MG63 (cell line): ENCODE measurements at places on chromosomes 4 and X. TPM values are rescaled to one million over a fixed set of nuclear protein-coding genes. Genes with fewer than 3 reads are reported as not detected.

The TLR6 gene
- total RNA-seq, result 0.82 TPM in 1 of 2 replicates, not detected in the other

- DNase-seq, result no peak
Observed at GRCh38 chr4:40940317-40940741, 190.6 kb downstream of the NSUN7 start.

GRCh38 chr4:3317011-3317655 is 24.3 kb downstream of the RGS12 start:
- DNase-seq, result no peak

GRCh38 chr4:37603070-37603468 is 83.1 kb downstream of the RELL1 start:
- peak; percentile 53 for DNase-seq

The IQSEC2 gene
- total RNA-seq, result 3.4 and 5.7 TPM in 2 replicates

The FGB gene
- not detected in 2 replicates for total RNA-seq

The TMEM271 gene
- not detected in 2 replicates for total RNA-seq

DNA sequence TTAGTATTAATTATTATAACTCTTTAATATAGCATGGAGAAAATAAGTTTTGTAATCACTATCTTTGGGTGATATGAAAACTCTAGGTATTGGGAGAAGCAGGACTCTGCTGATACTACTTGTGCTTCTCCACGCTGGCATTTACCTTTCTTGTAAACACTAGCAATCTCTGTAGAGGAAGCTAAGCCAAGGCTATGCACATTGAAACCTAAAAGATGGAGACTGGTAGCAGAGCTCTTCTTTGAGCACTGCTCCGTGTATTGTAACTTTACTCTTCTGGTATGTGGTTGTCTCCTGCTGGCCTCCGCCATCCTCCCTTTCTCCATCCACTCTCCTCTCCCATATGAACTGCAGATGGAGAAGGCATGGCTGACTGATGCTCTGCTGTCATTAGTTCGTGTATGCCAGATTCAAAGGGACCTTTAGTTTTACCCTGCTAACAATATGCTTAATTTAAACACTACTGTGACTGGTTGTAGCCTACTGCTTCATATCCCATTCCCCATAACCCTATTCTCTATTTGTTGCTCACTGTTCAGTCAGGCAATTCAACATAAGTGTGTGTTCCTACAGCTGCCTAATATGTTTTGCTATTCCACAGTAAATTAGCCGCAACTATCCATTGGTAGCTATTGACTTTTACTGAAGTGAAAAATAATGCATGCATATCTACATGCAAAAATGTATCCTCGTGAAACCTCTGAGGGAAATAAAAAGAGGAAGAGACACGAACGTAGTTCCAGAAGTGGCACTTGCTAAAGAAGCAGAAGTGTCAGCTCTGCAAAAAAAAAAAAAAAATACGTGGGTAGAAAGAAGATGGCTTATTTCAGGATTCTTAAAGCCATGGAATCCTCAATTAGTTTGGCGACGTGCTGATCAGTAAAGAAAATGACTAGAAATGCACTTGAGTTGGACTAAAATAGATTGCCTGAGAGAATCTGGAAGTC is 55.6 kb upstream of the CCSER1 start:
- no peak for DNase-seq

DNA sequence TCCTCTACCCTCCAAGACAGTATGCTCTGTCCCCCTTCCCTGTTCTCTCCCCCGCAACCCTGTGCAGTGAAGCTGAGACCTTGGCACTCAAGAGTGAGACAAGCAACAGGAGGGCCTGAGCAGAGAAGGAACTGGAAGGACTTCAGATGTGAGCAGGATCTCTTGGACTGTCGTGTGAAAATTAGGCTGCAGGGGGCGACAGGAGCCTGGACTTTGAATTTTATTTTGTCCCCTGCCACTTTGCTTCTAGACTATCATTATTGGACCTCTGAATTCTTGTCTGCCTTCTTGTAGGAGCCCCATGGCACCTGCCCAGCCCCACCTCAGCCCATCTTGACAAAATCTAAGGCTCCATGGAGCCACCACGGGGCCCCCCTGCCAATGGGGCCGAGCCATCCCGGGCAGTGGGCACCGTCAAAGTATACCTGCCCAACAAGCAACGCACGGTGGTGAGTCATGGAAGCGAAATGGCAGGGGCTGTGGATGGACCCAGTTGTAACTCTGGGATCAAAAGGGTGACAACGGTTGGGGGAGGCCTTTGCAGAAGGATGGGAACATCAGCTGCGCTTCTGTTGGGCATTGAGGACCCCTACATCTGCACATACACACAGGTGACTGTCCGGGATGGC is 1.7 kb downstream of the ARAF start:
- no peak for DNase-seq

- DNase-seq, result no peak
Observed at GRCh38 chr4:93373893-93374860, 454.4 kb upstream of the ATOH1 start.

DNA sequence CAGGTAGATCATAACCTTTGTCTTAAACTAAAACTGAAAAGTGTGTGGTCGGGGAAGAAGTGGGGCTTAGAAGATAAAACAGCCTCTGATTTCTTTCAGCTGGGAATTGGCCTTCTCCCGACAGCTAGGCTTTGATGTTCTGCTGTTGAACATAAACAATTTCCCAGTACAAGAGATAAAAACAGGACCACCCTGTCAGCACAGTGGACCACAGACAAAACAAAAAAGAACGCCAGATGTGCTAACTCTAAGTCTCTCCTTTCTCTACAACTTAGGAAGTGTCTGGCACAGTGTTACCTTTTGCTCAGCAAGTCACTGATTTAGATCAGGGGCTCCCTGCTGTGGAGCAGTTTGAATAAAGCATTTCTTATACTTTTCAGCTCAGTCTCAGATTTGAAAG is 87.5 kb upstream of the UXT start:
- DNase-seq, result no peak

The RIPPLY1 gene
- total RNA-seq, result 2.4 TPM in 1 of 2 replicates, not detected in the other

DNA sequence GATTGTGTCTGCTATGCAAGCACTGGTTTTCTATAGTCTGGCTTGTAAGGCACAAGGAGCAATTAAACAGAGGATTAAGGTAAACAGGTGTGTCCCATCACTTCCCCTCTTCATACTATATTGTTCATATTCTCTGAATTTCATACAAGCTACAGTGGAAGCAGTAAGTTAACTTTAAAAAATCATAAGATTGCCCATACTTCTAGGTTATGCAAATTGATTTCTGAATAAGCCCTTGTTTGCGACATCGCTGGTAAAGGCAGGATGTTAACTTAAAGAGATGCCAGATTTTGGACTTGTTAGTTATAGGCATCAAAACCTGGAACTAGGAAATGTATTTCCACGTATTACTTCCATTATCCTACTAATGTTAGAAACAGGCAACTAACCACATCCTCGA is 1.0 kb upstream of the TMEM131L start:
- no peak for DNase-seq

The BTK gene
- 0.59 TPM in 1 of 2 replicates, not detected in the other for total RNA-seq

The LONRF3 gene
- not detected in 2 replicates for total RNA-seq

The HTN3 gene
- total RNA-seq, result not detected in 2 replicates

The GAGE12J gene
- not detected in 2 replicates for total RNA-seq

- DNase-seq, result no peak
Observed at GRCh38 chr4:36353998-36354397, 72.6 kb downstream of the DTHD1 start.

The HSFX2 gene
- total RNA-seq, result not detected in 2 replicates

GRCh38 chrX:331151-331824 is 12.7 kb upstream of the GTPBP6 start:
- DNase-seq, result peak; percentile 25

DNA sequence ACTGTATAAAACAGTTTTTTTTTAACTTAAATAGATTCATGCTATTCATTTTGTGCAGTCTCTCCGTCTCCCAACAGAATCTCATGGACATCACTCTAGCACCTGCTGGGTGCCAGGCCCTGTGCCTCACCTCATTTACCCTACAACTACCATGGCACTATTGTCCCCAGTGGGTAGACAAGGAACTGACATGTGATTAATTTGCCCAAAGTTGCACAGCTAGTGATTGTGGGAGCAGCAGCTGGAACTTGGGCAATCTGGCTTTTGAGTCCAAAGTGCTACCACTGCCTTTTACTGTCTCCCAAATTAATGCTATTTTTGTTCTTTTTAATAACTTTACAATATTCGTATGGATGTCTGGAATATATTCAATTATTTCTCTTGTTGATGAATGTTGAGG is 11.2 kb upstream of the PGRMC2 start:
- DNase-seq, result no peak

The OPN1MW3 gene
- not detected in 2 replicates for total RNA-seq

The BMPR1B gene
- not detected in 2 replicates for total RNA-seq
